HFFc6 (cell line): ENCODE measurements at places on chromosomes 6 and 20. TPM values are rescaled to one million over a fixed set of nuclear protein-coding genes. Genes with fewer than 3 reads are reported as not detected.

The TREML2 gene
- not detected in 3 replicates for total RNA-seq

- DNase-seq: no peak
Measured at GRCh38 chr20:12161734-12162133, 244.0 kb downstream of the BTBD3 start.

The OPN5 gene
- total RNA-seq: not detected in 2 replicates

The TAGAP gene
- not detected in 3 replicates for total RNA-seq

DNA sequence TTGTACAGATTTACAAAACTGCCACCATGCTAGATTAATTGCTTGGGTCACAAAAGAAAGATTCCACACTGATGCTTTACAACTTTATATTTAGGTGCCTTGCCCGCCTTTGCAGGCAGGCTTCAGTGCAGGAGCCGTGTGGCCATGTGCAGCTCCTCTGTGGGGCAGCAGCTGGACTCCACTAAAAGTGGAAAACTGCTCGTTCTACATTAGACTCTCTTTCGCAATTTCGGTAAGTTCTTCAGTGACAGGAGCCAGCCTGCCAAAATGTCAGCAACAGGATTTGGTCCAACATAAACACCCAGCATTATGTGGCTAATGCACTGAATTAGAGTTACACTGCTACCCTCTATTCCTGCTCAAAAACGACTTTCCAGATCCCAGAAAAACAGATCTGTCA is 174.4 kb upstream of the KCNK16 start:
- DNase-seq: no peak

GRCh38 chr6:156647991-156648390 is 129.2 kb upstream of the ARID1B start:
- DNase-seq: no peak

DNA sequence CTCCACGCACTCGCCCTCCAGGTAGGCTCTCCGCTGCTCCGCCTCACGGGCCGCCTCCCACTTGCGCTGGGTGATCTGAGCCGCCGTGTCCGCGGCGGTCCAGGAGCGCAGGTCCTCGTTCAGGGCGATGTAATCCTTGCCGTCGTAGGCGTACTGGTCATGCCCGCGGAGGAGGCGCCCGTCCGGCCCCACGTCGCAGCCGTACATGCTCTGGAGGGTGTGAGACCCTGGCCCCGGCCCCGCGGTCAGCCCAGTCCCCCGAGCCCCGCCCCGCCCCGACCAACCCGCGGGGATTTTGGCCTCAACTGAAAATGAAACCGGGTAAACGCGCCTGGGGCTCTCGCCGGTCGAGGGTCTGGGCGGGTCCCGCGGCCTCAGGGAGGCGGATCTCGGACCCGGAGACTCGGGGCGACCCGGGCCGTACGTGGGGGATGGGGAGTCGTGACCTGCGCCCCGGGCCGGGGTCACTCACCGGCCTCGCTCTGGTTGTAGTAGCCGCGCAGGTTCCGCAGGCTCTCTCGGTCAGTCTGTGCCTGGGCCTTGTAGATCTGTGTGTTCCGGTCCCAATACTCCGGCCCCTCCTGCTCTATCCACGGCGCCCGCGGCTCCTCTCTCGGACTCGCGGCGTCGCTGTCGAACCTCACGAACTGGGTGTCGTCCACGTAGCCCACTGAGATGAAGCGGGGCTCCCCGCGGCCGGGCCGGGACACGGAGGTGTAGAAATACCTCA is 598 bp downstream of the HLA-B start:
- no peak for DNase-seq

GRCh38 chr20:32487381-32487780 is 97.8 kb downstream of the NOL4L start:
- no peak for DNase-seq

DNA sequence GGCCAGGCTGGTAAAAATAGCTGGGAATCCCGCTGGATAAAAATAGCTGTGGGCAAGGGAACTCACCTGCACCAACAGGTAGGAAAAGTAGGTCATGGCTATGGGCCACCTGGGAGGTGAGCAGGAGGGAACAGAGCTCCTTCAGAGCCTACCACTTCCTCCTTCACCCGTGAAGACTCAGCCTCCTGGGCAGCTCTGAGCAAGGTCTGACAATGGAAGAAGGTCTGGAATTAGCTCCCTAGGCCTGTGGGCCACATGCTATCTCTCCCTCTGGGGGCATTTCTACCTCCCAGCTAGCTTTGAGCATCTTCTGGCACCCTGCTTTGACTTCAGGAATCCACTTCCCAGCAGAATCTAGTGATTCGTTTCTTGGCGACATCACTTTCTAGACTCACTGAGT is 153.9 kb downstream of the MRPL14 start:
- DNase-seq: peak; percentile 28

The BLTP3A gene
- total RNA-seq: 8.0 to 8.7 TPM (median 8.3 TPM) in 3 replicates

DNA sequence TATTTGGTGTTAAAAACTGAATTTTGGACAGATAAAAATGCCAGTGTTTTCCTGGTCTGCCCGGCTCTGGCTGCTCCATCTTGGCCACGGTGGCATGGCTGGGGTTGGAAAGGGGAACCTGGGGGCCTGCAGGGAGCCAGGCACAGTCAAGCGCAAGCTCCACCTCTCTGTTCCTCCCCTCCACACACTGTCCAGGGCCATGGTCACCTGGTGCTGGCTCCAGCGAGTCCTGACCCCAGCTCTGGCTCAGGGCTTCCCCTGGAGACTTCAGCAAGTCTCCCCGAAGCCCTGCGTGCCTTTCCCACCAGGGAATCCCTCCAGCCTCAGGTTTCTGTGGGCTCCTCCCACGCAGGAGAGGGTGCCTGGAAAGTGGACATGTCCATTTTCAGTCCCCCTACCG is 298.5 kb downstream of the QKI start:
- DNase-seq: no peak

- no peak for DNase-seq
Measured at GRCh38 chr20:62872184-62872847, 10.7 kb upstream of the TCFL5 start.

DNA sequence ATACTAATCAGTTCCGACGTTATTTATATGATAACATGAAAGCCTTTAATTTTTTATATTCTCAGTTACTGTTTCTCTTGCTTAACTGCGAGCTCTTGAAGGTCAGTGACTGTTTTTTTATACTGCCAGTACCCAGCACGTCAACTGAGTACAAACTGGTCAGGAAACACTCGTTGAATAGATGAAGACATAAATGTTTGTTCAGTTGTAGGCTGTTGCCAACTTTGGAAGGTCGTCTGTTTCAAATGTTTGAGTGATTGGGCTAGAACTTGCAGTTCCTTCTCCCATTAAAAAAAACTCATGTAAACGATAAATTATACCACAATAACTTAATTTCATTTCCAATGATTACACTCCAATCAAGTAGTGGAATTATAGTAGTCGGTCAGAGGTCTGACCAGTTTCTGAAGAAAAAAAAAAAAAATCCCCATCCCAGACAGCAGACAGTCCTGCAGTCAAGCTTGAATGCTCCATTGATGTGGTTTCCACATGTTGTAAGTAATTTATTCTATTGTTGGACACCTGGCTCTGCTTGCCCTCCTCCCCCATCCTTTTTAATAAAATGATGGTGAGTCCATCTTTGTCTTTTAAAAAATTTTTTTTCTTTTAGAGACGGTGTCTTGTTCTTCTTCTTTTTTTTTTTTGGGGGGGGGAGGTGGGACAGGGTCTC is 81.1 kb downstream of the SASH1 start:
- DNase-seq: no peak

- DNase-seq: no peak
Measured at GRCh38 chr6:144007478-144008119, 460 bp downstream of the PLAGL1 start.

- DNase-seq: no peak
Measured at GRCh38 chr6:113306552-113307145, 550.5 kb upstream of the MARCKS start.

The SLC22A2 gene
- not detected in 3 replicates for total RNA-seq

The PHIP gene
- total RNA-seq: 15.1 to 17.7 TPM (median 16.8 TPM) in 3 replicates

- peak; percentile 48 for DNase-seq
Measured at GRCh38 chr6:36984581-36985416, 1.2 kb downstream of the MTCH1 start.

The PLTP gene
- total RNA-seq: 7.7 to 12.3 TPM (median 10.2 TPM) in 3 replicates

The SGK2 gene
- total RNA-seq: 0.09 TPM in 1 of 3 replicates, not detected in the others

The GATA5 gene
- not detected in 3 replicates for total RNA-seq

- DNase-seq: no peak
Measured at GRCh38 chr20:13260650-13261279, 39.7 kb downstream of the ISM1 start.

GRCh38 chr6:149212206-149212605 is 105.3 kb upstream of the TAB2 start:
- no peak for DNase-seq

The F13A1 gene
- not detected in 3 replicates for total RNA-seq

DNA sequence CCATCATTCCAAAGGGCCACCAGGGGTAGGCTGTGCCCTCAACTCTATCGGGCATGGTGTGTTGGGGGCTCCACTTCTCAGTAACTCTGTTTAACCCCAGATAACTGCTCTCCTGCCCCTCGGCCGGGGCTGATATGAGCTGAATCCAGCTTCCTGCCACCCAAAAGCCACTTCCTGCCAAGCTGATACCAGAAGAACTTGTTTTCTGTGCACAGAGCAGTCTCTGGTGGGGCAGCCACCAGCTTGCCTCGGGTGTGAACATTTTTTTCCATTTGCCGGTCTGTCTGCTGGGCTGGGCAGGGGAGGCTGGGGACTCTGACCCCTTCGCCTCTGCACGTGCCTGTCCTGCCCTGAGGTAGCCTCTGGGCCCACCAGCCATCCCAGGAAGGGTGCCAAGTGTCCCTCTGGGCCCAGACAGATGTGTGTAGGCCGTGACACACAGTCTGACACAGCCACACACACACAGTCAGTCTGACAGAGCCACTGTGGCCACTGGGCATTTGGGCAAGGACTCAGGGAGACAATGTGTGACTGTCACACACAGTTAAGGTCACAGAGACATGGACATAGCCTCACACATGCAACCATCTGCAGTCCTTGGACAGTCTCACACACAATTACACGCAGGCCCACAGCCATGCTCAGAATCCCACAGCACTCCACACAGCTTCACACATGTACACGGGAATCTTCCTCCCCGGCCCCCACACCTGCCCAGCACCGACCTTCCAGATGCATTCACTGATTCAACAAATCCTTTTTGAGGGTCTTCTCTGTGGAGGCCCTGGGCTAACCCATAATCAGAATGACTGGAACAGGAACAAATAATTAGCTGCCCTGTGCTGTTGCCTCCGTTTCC is 45.1 kb downstream of the NOL4L start:
- no peak for DNase-seq

The MYL9 gene
- total RNA-seq: 1,181 to 1,628 TPM (median 1,284 TPM) in 3 replicates

DNA sequence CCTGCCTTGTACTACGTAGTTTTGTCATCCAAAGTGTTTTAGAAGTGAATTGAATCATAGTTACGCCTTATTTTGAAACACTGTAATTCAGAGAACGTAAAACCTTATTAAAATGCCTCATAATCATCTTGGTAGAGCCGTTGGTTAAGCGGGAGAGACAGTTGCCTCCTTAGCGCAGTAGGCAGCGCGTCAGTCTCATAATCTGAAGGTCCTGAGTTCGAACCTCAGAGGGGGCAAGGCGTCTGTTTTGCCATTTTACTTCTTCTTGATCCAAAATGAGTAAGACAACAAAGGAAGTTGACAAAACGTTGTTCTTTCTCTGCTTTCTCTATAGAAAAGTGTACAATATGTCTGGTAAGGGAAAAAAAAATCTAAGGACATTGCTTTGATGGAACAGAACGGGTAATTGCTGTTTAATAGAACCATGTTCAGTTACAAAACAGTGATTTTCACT is 20.7 kb upstream of the TRIM27 start:
- peak; percentile 75 for DNase-seq

GRCh38 chr6:107259951-107260350 is 144.6 kb upstream of the BEND3 start:
- no peak for DNase-seq

The FBXO30 gene
- total RNA-seq: 11.9 to 13.6 TPM (median 13.3 TPM) in 3 replicates

- no peak for DNase-seq
Measured at GRCh38 chr20:47353239-47353691, 3.2 kb downstream of the ZMYND8 start.

The OR2J3 gene
- total RNA-seq: not detected in 3 replicates

The CLPSL1 gene
- not detected in 3 replicates for total RNA-seq

The GCM1 gene
- not detected in 3 replicates for total RNA-seq

DNA sequence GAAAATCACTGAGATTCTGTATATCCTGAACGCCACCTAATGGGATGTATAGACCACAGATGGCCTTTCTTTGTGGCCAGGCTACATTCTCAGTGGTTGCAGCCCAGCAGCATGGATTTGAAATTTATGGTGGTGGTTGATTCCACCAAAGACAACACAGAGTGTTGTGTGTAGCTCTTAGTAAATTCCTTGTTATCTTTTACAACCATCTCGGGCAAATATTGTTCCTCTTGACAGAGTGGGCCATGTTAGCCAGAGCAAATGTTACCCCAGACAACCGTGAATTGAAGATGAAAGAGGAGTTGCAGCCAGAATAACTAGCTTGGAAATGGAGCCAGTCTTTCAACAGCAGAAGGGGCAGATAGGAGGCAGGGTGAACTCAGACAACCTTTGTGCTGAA is 39.5 kb downstream of the SLC24A3 start:
- DNase-seq: no peak

DNA sequence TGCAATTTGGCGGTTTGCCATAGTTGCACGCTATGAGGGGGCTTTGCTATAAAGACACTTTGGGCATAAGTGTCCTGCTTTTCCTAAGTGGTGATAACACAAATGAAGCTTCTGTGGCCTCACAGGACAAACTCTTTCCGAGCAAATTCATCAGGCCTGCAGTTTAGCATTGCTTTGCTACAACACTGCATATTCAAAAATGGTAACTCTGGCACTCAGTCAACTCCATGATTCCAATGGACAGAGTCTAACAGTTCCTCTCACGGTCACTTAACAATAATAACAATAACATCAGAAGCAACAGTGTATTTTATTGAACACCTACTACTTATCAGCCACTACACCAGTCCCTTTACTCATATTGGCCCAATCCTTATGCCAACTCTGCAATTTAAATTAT is 222.5 kb downstream of the FRK start:
- no peak for DNase-seq

DNA sequence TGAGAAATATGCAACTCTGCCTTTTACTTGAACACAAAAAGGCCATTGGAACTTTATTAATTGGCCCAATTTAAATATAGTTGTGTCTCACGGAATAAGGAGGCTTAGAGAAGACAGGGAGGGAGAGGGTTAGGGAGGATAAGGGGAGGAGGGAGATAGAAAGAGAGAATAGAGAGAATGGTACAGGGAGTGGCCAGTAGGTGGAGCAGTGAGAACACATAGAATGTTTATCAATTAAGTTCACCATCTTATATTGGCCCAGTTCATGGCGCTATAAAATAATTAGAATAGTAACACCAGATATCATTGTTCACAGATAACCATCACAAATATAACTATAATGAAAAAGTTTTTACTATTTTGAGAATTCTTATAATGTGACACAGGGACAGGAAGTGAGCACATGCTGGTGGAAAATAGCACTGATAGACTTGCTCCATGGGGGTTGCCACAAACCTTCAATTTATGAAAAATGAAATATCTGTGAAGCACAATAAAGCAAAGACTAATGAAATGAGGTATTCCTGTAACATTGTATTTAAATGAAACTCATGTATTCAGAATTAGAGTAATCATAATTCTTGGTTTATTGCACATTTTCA is 374.1 kb upstream of the MANEA start:
- DNase-seq: no peak

The ATP6V1G2 gene
- total RNA-seq: 3.0 to 4.4 TPM (median 3.6 TPM) in 3 replicates

- peak; percentile 98 for DNase-seq
Measured at GRCh38 chr20:5065879-5066383, 53.8 kb downstream of the PCNA start.
